ENCODE measurements at places on chromosomes 12 and 14.

DNA sequence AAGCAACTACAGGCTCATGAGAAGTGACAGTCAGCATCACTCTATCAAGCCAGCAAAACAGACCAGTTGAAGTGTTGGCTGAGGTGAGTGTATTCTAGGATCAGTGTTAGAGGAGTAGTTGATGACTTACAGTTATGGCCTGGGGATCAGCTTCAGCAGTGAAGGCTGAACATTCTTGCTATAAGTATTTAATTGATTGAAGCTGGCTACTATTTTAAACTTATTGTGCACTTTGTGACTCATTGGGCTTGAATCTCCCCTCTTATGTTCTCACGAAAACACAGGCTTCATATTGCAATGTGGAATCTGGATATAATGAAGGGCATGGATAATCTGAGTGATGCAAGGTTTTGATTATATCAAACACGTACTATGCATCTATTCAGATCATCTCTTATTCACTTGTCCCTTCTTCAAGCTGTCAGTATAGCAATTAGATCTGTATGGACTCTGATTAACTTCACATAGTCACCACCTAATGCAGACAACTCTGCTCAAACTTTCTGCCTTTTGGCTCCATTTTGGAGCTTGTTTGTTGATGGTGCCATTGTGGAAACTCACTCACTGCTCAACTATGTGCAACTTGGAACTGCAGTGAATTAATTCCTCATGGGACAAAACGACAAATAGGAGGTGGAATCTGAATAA is 309.2 kb downstream of the SLC16A7 start:
- DNase-seq, result no peak

DNA sequence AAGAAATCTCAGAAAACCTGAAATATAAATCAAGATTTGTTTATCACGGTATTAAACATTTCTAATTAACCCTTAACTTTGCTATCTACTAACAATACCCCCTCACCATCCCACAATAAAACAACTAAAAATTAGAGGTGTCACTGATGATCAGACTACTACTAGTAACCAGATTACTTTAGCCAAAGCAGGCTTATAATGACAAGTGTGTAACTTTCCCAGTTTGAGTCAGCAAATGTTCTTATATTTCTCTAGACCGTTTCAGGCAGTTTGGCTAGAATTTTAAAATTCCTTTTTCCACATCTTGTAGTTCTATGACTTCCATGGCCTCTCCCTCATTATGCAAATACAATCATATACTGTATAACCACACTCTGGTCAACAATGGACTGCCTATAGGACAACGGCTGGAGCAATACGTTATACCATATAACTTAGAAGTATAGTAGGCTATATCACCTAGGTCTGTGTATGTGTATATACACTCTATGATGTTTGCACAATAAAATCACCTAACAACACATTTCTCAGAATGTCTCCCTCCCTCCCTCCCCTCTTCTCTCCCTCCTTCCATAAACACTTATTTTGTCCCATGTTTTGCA is 102.1 kb downstream of the DENND5B start:
- DNase-seq, result no peak

- no peak for DNase-seq
Measured at GRCh38 chr14:53963320-53964227, 6.9 kb upstream of the BMP4 start.

DNA sequence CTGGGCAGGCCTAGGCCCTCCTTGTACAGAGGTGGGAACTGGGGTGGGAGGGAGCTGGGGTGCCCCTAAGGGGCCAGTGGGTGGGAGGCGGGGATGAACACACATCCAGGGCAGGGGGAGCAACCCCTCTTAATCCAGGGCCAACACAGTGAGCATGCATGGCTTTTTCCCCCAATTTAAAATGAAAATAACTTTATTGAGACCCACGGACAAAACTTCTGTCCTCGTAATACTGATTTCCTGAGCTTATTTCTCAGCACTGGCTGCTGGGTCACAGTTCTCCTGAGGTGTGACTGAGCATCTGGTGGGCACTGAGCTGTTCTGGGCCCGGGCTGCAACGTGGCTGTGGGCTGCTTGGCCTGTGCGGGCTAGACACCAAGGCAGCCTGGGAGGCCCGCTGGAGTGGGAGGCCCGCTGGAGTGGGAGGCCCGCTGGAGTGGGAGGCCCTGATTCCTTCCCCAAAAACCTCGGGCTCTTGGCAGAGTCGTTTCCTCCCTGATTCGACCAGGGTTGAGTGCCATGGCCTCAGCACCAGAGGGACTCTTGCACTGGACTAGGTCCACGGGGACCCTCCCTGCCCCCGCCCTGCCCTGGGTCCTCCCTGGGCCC is 24.9 kb upstream of the TRAF3 start:
- no peak for DNase-seq

- DNase-seq, result no peak
Measured at GRCh38 chr12:43004908-43005307, 415.4 kb upstream of the PRICKLE1 start.

DNA sequence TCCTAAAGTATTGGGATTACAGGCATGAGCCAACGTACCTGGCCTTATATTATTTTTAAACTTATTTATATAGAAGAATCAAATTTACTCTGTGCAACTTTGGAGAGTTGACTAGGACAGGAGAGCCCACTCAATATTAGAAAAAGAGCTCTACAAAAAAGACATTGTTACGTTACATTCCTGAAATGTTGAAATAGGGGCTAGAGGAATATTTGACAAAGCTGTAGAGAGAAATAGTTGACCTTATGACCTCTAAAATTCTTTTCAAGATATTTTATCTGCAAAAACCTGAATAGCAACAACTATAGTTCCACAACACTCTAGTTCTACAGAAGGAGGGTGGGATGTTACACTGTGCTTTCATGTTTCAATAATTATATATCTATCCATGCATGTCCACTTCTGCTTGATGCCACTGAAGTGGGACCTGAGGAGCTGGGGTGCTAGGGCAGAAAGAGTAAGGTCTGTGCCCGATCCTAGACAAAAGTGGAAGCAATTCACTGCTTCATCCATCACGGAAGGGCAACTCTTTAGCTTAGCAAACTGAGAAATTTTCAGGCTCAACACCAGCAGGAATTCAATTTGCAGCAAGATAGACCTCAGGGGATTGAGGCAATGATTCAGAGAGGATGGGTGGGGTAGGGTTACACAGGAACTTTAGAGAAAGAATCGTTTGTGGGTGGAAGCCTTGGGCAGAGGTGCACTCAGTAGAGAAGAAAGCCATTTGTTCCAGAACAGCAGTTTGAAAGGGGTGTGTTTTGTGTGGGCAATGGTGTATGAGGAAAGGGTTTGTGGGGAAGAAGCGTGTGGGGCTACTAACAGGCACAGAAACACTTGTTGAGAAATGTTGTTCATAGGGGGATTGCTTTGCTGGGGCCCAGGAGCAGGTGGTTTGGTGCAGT is 16.0 kb upstream of the RNASE10 start:
- no peak for DNase-seq

- DNase-seq, result no peak
Measured at GRCh38 chr12:1608713-1609119, 14.3 kb upstream of the FBXL14 start.

GRCh38 chr14:68404652-68405183 is 388.1 kb downstream of the ZFP36L1 start:
- no peak for DNase-seq

DNA sequence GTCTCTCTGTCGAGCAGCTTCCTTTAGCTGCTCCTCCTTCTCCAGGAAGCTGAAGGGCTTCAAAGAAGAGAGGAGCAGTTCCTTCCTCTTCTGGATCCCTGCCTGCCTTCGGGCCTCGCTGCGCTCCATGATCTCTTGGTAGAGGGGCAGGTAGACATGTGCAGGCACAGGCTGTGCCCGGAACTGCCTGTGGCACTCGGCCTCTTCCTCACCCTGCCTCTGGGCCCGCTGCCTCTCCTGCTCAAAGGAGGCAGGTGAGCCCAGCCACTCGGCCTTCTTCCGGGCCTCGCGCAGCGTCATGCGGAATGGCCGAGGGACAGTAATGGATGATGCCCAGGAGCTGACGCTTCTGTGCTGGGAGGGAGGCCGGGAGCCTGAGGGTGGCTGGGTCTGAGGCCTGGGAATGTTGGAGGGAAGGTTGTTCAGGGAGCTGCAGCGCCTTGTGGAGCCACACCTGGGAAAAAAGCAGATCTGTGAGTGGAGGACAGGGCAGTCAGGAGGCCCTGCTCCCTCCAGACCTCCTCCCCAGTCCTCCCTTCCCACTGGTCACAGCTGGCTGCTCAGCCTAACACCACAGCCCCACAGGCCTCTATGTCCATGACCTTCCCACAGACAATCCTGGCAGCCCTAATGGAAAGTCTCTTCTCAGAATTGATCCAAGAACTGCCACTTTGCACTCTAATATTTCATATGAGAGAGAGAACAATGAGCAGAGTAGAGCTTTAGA is 5.3 kb downstream of the FAM161B start:
- no peak for DNase-seq

DNA sequence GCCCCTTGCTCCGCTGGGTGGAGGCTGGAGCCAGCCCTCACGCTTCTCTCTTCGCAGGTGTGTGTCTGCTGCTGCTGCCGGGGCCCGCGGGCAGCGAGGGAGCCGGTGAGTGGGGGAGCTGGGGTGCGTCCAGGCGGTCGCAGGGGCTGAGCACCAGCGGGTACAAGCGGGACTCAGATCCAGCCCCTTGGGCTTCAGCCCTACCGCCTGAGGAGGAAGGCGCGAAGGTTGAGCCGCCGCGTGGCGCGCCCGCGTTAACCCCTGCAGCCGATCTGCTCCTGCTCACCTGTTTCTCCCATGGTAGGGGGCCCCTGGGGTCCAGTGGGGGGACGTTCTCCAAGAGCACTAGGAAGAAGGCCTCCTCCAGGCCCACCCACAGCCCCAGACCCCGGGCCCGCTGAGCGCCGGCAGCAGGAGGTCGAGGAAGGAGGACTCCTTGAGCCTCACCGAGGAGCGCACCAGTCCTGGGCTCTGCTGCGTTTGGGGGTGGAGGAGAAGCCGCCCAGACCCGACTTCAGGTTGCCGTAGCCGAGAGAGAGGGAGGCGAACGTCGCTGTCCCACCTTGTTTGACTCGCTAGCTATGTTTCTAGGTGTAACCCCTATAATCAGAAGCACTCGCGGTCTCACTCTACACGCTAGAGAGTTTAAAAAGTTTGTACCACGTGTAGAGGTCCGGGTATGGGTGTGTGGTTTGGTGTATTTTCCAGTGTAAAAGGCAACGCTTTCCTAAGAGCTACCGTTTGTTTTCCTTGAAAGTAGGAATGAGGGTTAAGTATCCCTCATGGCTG is 834 bp downstream of the COCH start:
- DNase-seq, result no peak

- DNase-seq, result no peak
Measured at GRCh38 chr12:120500581-120500980, 4.7 kb downstream of the DYNLL1 start.

DNA sequence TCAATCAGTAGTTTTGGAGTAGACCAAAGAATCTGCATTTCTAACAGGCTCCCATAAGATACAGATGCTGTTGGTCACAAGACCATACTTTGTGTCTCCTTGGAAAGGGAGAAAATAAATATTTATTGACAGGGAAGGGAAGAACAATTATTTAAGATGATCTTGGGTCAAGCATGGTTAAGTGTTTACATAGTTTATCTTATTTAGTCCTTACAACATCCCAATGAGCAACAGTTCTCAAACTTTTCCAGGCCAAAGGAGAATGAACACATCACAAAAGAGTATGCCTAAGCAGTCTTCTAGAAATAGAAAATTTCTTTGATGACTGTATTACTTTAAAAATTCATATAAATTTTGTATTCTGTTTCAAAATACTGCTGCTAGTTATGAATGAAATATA is 8.8 kb downstream of the LPCAT3 start:
- DNase-seq, result no peak

DNA sequence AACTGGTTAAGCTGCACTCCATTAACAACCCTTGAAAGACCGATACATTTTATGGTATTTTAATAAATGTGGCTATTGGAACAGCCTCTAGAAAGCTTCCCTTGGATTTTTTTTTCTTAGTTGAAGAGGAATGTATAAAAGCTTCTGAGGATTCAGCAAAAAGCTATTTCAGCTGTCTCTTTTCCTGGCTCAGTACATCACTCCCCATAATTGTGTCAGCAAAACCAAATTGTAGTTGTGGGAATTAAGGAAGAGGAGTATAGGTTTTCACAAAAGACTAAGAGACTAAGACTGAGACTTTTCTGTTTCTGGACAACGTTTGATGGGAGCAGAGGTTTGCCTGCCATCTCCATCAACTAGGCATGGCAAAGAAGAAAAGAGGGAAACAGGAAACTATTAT is 106.5 kb downstream of the C12orf50 start:
- DNase-seq, result no peak

DNA sequence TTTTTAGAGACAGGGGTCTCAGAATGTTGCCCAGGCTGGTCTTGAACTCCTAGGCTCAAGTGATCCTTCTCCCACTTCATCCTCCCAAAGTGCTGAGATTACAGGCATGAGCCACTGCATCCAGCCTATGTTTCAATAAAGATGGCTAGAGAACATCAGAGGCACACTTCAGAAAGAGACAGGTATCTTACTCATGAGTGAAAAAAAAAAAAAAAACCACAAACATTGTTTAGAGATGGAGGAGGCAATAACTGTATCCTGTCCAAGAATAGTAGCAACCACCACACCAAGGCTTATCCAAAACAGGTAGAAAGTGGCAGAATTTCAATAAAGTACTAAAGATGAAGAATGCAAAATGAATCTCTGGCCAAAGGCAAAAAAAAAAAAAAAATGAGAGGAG is 30.3 kb downstream of the EEA1 start:
- DNase-seq, result no peak

DNA sequence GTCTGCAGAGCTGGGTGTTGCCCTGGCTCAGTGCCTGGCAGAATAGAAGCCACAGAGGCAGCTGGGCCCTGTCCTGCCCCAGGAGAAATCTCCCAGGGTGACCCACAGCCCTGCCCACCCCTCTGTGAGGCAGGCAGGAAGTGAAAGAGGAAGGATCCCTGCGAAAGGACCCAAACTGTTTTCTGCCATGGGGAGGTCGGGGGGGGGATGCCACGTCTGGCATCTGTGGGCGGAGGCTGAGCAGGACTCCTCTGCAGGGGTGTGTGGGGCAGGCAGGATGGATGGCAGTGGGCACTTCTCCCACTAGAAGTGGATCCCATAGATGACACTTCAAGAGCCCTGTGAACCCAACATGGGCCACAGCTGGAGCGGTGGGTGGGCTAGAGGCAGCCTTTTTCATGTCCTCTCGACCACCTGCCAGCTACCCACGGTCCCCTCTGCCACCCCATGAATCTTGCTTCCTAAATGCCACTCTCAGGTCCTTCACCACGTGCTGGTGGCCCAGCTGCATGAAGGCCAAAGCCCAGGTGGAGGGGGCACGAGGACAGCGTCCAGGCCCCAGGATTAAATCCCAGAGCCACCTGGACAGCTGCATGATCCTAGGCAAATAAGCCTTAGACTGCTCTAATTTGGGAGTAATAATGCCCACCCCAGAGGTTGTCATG is 3.6 kb downstream of the PAPLN start:
- DNase-seq, result no peak

GRCh38 chr12:123286652-123287373 is 15.2 kb upstream of the CDK2AP1 start:
- no peak for DNase-seq

All from 8988T (cell line).